Ovary (tissue), 10 donors: ENCODE measurements at places on chromosomes 6 and 20. TPM values are rescaled to one million over a fixed set of nuclear protein-coding genes. Genes with fewer than 3 reads are reported as not detected.

The PIM1 gene
- 34.2 TPM for polyA plus RNA-seq

DNA sequence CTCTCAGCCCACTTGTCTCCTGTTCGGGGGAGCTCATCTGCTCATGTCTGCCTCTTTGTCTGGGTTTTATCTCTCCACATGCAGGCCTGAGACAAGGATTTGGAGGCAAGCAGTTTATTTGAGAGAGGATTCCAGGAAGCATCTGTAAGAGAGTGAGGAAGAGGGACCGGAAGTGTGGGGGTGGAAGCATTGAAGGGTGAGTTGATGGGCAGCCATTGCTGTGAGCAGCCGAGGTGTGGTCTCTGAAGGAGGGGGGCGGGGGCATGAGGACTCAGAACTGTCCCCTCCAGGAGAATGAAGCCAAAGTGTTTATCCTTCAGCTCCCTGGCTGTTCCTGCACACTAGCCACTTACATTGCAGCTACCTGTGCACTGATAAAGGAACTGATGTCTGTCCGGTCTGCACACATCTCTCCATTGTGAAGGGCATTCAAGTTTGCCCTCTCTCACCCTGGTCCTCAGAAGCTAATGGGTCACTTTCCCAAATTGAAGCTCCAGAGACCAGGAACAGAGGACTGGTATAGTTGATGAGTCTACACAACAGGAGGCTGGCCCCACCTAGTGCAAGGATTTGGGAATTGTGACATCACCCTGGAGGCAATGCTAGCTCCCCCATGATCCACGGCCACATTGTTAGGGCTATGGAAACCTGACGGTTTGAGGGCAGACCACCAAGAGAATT lies 100.5 kb upstream of the FOXA2 start:
- DNase-seq, result no peak

The HLA-DMA gene
- 162 TPM for polyA plus RNA-seq

DNA sequence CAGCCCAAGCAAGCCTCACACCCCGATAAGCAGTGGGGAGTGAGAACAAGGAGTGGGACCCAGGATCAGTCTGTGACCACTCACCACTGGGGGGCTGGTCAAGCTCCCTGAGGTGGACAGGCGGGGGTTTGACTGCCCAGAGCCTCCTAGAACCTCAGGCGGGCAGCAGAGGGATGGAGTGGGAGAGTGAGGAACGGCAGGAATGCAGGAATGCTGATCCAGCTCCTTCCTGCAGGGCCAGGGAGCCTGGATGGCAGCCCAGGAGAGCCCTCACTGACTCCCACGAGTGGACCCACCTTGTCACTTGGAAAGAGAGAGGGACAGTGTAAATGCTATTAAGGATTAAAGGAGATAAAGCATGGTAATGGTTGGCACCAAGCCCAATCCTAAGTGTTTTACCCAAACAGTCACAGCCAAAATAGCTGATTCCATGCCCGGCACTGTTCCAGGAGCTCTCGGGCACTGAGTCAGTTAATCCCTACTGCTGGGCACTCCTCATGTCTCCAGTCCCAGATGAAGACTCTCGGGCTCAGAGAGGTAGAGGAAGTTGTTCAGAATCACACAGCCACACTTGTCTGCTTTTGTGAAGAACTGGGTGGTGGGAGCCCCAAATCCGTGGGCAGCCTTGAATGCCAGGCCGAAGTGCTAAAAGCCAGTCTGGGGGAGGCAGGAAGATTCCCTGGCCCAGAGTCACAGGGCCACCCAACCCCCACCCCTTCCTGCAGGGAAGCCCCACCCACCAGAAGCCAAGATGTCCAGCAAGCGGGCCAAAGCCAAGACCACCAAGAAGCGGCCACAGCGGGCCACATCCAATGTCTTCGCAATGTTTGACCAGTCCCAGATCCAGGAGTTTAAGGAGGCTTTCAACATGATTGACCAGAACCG lies 3.1 kb downstream of the MYL9 start:
- DNase-seq, result peak; percentile 61

- no peak for DNase-seq
These were observed 120.4 kb upstream of the ZNF184 start for GRCh38 chr6:27593200-27593818.

GRCh38 chr6:37820718-37821079 lies 1.2 kb downstream of the ZFAND3 start:
- no peak for DNase-seq

The NNAT gene
- 0.30 TPM for polyA plus RNA-seq

DNA sequence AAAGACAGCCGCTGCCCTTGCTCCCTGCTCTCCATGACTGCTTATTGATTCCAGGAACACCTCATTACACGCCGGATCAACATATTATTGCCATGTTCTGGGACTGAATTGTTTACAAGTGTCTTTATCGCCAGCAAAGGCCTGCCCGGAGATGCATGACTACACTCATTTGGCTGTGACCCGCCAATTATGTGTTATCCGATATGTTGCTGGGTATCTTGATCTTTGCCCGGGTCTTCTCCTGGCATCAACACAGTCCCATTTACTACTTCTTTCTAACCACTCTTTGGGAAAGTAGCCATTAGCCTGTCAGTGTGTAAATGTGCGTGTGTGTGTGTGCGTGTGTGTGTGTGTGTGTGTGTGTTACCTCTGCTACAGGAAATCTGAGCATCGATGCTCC lies 15.4 kb downstream of the LINC00237 start:
- no peak for DNase-seq

The MOXD1 gene
- polyA plus RNA-seq, result 0.31 TPM

The COL9A1 gene
- 0.04 TPM for polyA plus RNA-seq

DNA sequence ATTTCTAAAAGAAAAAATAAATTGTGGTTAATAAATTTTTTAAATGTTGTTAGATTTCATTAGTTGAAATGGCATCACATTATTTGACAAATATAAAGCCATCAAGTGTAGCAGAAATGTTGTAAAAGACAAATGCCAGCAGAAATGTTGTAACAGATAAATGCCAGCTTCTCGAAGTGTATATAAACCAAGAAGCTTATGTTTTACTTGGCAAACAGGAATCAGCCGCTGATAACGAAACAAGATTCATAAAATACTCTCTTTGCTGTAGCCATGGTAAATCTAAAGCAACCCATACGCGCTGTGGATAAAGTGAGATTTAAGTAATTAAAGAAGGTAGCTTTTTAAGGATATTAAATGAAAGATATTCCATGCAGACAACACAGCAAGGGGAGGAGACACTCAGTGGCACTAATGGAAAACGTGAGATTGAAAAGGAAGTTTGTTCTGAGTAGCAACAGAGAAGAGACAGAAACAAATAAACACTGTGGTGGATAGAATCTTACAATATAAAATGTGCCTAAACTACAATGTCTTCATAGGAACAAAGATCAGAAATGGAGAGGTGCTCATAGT lies 29.6 kb downstream of the BTBD9 start:
- DNase-seq, result no peak

GRCh38 chr6:105886814-105887544 lies 199.2 kb upstream of the PRDM1 start:
- DNase-seq, result no peak

The SMOC2 gene
- polyA plus RNA-seq, result 134 TPM

The GPANK1 gene
- 25.1 TPM for polyA plus RNA-seq

The WFDC5 gene
- polyA plus RNA-seq, result not detected

DNA sequence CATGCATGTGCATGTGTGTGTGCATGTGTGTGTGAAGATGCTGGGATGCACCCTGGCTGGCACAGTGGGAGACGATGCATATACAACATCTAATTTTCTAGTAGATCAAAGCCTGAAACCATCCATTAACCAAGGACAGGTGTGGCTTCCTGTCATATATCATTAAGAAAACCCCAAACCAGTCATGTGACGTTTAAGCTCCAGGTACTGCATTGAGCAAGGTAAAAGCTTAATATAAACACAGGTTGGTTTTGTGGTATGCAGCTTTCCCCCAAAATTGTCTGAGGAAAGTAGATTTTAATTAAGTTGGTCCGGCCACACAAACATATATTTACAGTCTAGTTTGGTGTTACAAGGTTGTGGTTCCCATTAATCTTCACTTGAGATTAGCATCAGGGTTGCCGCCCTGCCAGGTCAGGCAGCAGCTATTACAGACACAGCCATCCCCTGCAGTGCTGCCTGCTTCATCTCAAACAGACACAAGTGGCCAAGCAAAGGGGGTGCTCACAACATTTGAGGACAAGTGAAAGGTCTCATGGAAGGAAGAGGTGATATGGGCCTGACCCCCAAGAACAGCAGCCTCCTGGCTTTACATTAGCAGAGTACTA lies 48.6 kb upstream of the NAA20 start:
- DNase-seq, result no peak

GRCh38 chr6:157223021-157223430 lies 100.3 kb downstream of the TMEM242 start:
- DNase-seq, result no peak

The TCF21 gene
- polyA plus RNA-seq, result 50.9 TPM

GRCh38 chr20:58612121-58612691 lies 38.9 kb upstream of the STX16 start:
- DNase-seq, result no peak

GRCh38 chr6:73537677-73538076 lies 16.8 kb upstream of the EEF1A1 start:
- DNase-seq, result no peak
